Cortex of kidney (tissue), 1 donor: ENCODE measurements at places on chromosomes 2 and 18.

DNA sequence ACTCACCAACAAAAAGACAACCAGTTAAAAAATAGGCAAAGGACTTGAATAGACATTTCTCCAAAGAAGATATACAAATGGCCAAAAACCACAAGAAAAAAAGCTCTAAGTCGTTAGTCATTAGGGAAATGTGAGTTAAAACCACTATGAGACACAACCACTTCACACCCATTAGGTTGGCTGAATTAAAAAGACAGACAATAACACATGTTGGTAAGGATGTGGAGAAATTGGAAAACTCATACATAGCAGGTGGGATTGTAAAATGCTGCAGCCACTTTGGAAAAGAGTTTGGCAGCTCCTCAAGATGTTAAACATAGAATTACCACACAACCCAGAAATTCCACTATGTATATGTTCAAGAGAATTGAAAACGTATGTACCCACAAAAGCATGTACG lies 117.6 kb upstream of the SPATS2L start:
- no peak for DNase-seq

- DNase-seq, result no peak
These were observed 3.3 kb upstream of the HJURP start for GRCh38 chr2:233857511-233858141.

DNA sequence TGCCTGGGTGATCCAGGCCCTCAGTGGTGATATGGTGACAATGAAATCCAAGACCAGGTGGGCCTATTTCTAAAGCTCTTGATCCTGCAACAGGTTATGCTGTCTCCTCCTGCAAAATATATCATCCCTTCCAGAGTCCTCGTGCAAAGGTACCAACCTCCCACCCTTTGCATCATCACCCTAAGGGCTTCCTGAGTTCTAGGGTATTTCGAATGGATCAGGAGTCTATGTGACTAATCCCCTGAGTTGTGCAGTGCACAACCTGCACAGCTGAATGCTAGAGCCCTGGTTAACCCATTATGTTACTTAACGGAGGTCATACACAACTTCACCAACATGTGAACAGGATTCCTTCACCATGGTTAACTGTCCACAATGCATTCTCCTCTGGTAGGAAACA lies 13.4 kb upstream of the NPAS2 start:
- DNase-seq, result no peak

DNA sequence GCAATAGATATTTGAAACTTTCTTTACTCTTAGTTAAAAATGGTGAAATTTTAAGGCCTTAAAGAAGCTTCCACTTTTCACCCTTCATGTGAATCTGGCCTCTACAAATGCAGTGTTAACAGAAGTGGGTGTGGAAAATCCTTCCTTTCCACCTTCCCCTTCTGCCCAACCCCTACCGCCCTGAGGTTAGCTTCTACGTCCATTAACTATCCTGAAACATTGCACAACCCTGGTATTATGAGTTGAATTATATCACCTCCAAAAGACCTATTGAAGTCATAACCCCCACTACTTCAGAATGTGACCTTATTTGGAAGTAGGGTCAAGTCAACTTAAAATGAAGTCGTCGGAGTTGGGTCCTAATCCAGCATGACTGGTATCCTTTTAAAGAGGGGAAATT lies 80.8 kb upstream of the ACSL3 start:
- no peak for DNase-seq

- no peak for DNase-seq
These were observed at the start of gene ASIC4 for GRCh38 chr2:219514196-219514761. ASIC4 (plus strand) TSS chr2:219514482; CDS start chr2:219514725, 243 bp downstream.

DNA sequence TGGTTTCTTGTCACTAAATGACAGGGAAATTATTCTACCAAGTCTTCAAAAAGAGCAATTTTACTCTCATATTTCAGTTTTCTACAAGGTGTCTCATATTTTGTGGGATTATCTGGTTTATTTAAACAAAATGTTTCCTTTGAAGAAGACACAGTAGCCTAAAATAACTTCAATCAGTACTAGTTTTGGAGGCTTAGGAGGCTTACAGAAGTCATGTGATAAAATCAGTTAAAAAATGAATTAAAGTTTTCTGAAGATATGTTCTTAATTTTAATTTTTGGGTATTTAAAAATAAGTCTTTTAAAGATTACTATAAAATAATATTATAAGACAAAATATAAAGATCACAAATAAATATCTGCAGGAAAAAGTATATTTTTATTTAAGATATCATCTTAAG lies 95.9 kb downstream of the XIRP2 start:
- DNase-seq, result no peak

- DNase-seq, result no peak
These were observed 45.7 kb upstream of the ACAA2 start for GRCh38 chr18:49859021-49859359.

DNA sequence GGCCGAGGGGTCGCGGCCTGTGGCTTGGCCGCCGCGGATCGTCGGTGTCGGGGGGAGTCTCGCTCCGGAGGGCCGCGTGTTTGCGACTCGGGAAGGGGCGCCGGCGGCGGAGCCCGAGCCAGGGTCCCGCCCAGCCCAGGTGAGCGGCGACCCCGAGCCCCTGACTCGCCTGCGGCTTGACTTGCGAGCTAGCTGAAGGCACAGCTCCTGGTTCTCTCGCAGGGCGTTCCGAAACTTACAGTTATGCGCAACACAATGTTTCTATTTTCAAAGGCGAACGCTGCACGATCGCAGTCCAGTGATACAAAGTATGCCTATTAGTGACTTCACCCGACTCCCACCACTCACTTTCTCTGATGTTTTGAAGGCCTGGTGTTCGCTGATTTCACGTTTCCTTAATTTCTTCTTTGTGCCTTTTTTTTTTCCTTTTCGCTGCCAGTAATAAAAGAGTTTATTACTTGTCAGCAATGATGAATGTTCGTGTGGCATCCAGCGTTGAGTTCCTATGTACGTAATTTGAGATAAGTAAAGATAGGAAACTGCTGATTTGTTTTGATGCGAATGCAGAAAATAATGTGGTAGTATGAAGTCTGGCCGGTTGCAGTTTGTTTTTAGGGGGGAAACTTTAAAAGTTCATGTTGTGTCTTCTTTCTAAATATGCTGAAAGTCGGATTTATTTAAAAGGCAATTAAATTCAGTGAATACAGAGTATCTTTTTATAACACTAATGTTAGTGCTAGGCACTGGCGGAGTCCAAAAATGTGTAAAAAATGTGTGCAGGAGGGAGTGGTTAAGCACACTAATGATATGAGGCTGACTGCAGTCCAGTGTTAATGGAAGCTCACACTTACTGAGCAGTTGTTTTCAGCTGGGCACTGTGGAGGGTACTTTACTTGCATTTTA lies 706 bp downstream of the UBXN2A start:
- DNase-seq, result no peak

- no peak for DNase-seq
These were observed 12.6 kb downstream of the SCN3A start for GRCh38 chr2:165191096-165191728.

- DNase-seq, result no peak
These were observed 247.7 kb downstream of the GLI2 start for GRCh38 chr2:120983344-120983743.

GRCh38 chr2:203650860-203651613 lies 55.4 kb upstream of the CD28 start:
- DNase-seq, result no peak

DNA sequence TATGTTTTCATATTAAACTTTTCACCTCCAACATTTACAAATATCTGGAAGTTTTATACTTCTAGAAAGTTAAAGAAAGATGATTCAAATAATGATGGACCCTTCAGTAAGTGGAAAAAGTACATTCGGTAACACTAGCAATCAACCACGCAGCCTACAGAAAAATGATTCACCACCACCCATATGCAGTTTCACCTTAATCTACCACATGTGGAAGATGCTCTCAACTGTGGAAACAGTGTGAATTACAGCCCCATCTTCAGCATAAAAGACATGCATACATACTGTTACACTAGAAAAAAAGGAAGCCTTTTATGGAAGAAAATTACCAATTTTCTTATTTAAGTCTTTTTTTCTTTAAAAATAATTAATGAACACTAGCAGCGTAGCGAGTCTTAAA lies 1.1 kb downstream of the SLC38A11 start:
- no peak for DNase-seq

GRCh38 chr2:43185146-43185545 lies 41.3 kb downstream of the ZFP36L2 start:
- no peak for DNase-seq

DNA sequence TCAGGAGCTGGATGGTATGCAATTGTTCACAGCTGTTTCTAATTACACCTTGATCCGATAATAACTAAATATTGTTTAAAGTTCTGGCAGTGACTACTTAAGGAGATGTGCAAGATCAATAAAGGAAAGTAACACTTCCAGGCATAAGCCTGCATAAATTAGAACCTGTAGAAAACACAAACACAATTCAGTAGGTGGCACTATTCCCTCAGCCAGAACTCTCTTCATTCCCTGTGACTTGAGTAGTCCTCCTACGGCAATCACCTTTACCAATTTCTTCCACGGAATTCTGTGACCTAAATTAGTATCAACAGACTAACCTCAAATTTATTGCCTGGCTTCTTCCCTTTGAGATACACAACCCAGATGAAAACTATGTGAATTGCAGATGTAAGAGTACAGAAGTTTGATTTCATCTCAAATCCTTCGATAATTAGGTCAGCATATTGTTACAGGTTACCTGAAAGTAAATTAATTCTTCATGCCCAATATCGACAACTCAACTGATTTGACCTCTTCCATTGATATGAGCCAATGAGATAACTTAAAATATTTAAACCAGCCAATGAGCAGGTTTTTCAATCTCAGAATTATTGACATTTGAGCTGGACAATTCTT lies 137.8 kb downstream of the PID1 start:
- no peak for DNase-seq

DNA sequence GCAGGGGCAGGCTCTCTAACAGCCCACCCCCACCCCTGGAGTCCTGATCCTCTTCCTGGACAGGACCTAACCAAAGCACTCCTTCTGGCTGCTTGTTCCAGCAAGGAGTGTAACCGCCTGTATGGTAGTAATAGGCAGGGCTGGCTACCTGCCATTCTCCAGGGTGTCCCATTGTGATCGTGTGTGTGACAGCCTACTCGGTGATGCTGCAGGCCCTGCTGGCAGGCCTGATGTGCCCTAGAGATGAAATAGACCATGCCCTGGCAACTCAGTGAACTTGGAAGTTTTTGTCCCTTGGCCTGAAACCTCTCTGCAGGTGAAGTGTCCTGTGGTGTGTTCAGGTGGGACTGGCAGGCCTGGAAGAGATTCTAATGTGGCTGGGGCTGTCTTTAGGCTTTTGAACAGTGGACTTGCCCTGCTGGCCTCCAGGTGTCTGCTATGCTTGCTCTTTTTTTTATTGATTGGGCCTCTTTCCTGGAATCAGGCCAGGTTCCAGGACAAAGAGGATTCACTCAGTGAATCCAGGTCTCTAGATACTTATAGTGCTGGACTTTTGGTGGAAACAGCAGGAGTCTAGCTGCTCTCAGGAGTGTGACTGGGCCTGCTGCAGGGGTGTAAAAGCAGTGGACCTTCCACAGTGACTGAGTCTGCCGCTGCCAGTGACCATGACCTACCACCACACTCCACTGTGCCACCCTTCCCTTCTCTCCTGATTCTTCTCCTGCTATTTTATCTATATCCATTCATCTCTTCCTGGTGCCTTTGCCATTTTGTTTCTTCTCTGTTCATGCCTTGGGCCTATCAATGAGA lies 132.1 kb downstream of the CTIF start:
- no peak for DNase-seq

GRCh38 chr18:80068571-80069272 lies 34.5 kb downstream of the RBFA start:
- DNase-seq, result no peak
